Activated T-cell treated with anti-CD3 and anti-CD28 coated beads, Interleukin-2, amount 50 U/mL, for 72 hours (primary cell): ENCODE measurements at places on chromosomes 6 and 20.

DNA sequence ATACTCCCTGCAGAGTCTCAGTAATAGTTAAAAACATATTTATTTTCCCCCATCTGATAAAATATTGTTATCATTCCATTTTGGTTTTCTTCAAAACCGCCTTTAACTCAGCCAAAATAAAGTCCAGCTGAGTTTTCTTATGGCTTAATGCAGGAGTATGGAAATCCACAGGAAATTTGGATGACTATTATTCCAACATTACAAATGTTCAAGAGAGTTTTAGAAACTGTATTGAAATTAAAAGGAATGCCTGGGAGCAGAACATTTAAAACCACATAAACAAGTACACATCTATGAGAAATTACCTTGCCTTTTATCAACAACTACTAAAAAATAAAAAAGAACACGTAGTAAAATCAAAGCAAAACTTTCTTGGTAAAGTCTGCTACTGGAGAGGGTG, 45.7 kb downstream of the NCOA7 start:
- no peak for DNase-seq
- no peak overlapping the region for H3K27ac ChIP-seq
- no peak overlapping the region for H3K4me3 ChIP-seq
- H3K27me3 ChIP-seq = no peaks in the 10 kb centered on the region
- peaks cover 34% of the 10 kb centered on the region for H3K4me1 ChIP-seq

GRCh38 chr20:46931699-46932098, 37.1 kb downstream of the EYA2 start:
- H3K27me3 ChIP-seq = peaks cover 18% of the 10 kb centered on the region
- H3K36me3 ChIP-seq = no peaks in the 10 kb centered on the region
- no peaks in the 10 kb centered on the region for H3K4me1 ChIP-seq
- H3K4me3 ChIP-seq = no peak overlapping the region
- no peak for DNase-seq

DNA sequence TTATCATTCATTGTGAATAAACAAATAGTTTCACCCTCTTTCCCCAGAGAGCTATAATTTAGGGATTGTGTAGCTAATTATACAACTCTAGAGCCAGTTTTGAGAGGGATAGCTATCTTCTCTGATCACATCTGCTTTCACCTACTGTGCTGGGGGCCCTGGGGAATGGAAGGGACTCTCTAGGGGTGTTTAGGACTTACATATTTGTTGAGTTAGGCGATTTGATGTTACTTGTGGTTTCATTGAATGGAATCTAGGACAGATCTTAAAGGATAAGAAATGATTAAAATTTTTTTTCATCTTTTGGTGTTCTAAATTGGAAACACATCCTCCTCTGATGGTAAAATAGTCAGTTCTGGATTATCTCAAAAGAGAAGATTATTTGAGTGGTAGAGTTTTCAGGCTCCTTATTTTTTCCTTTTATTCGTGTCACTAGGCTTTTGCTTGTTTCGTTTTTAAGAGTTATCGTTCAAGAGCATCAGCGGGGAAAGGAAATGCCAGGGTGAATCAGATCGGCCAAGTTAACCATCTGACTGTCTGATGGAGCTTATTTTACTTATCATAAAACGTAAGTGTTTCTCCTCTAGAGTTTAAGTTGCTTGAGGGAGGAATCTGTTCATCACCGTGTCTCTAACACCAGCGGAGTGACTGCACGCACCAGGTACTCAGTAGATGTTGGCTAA, 236.7 kb downstream of the FARS2 start:
- no peak for DNase-seq
- H3K4me1 ChIP-seq = peaks cover 24% of the 10 kb centered on the region
- H3K27me3 ChIP-seq = no peaks in the 10 kb centered on the region
- H3K4me3 ChIP-seq = no peak overlapping the region

- no peaks in the 10 kb centered on the region for H3K36me3 ChIP-seq
- DNase-seq = no peak
- no peak overlapping the region for H3K4me3 ChIP-seq
- H3K4me1 ChIP-seq = no peaks in the 10 kb centered on the region
Observed at GRCh38 chr20:8709627-8710026, 359.3 kb upstream of the PLCB4 start.

- no peak for DNase-seq
- H3K4me1 ChIP-seq = peaks cover 9% of the 10 kb centered on the region
- no peak overlapping the region for H3K4me3 ChIP-seq
- peaks cover 5% of the 10 kb centered on the region for H3K36me3 ChIP-seq
- peaks cover 5% of the 10 kb centered on the region for H3K27me3 ChIP-seq
- no peak overlapping the region for H3K27ac ChIP-seq
Observed at GRCh38 chr6:145744619-145745018, 9.3 kb upstream of the EPM2A start.

GRCh38 chr20:14410869-14411555, 73.6 kb upstream of the FLRT3 start:
- DNase-seq = no peak
- no peak overlapping the region for H3K27ac ChIP-seq
- H3K4me3 ChIP-seq = no peak overlapping the region
- H3K36me3 ChIP-seq = no peaks in the 10 kb centered on the region

- H3K4me1 ChIP-seq = no peaks in the 10 kb centered on the region
- no peaks in the 10 kb centered on the region for H3K27me3 ChIP-seq
- H3K27ac ChIP-seq = no peak overlapping the region
- no peaks in the 10 kb centered on the region for H3K36me3 ChIP-seq
- no peak for DNase-seq
Observed at GRCh38 chr6:119608994-119609393, 259.4 kb upstream of the MAN1A1 start.

DNA sequence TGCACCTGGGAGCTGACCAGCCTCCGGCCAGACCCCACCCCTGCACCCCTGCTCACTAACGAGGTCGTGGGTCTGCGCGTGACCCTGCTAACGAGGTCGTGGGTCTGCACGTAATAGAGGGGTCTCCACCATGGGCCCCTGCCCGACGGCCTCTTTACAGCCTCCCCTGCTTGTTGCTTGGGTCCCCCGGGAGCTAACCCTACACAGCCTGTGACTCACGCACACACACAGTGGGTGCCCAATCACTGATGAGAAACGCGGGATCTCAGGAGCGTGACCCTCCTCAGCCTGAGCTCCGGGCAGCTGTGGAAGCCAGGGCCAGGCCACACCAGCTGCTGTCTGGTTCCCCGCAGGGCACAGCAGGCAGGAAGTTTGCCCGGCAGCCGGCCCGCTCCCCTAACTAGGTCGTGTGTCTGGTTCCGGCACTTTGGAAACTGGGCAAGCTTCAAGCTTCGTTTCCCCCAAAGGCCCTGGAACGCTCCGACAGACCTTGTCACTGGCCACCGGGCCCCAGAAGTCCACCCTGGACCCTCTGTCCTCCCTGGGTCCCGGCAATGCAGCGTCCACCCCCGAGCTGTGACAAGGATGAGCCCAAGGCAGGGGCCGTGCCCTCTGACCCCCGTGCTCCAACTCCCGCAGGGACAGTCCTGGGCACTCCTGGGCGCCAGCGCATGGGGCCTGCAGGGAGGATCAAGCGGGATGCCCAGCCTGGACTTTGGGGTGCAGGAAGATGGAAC, 767 bp downstream of the PTK6 start:
- H3K27me3 ChIP-seq = no peaks in the 10 kb centered on the region
- no peak overlapping the region for H3K27ac ChIP-seq
- H3K4me3 ChIP-seq = no peak overlapping the region
- DNase-seq = no peak
- peaks cover 11% of the 10 kb centered on the region for H3K4me1 ChIP-seq
- H3K36me3 ChIP-seq = no peaks in the 10 kb centered on the region

- DNase-seq = no peak
- H3K36me3 ChIP-seq = no peaks in the 10 kb centered on the region
- no peaks in the 10 kb centered on the region for H3K4me1 ChIP-seq
- no peak overlapping the region for H3K27ac ChIP-seq
Observed at GRCh38 chr6:144265390-144265789, 19.7 kb upstream of the UTRN start.

GRCh38 chr6:41092421-41093140, 19.8 kb downstream of the NFYA start:
- H3K4me3 ChIP-seq = no peak overlapping the region
- no peak overlapping the region for H3K27ac ChIP-seq
- no peaks in the 10 kb centered on the region for H3K27me3 ChIP-seq
- peaks cover 10% of the 10 kb centered on the region for H3K36me3 ChIP-seq
- DNase-seq = no peak

DNA sequence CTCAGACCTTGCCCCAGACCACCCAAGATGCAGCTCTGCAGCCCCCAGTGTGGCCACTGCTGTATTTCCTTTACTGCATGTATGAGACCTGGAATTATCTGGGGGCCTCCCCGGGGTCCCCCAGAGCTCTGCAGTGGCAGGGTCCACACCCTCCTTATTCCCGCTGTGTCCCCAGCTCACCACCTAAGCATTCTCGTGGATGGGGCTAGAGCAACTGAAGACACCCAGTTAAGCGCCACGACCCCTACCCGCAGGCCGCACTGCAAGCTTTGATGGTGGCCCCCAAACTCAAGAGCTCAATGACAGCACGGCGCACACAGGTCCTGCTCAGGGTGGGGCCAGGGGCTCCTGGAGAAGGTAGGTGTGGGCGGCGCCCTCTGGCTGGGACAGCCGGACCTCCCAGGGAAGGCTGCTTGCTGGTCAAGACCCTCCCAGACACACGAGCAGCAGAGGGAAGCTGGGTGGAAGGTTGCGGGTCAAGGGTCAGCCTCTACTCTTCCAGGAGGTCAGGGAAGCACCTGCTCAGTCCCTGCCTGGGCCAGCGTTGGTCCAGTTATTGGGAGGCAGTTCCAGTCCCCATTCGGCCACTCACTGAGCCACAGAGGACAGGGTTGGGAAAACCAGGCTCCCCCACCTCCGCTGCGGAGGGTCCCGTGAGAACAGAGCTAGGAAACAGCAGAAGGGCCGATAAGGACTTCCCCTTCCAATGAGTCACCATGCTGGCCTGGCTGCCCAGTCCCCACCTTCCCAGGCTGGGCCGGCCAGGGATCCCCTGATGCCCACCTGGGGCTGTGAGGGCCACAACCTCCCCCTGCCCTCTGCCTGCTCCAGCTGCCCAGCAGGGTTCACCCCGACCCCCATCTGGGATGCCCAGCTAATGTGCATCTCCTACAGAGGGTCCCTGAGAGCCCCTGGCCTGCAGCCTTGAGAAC, 2.9 kb downstream of the LAMA5 start:
- no peak overlapping the region for H3K27ac ChIP-seq
- peaks cover 10% of the 10 kb centered on the region for H3K27me3 ChIP-seq
- no peak overlapping the region for H3K4me3 ChIP-seq
- H3K36me3 ChIP-seq = no peaks in the 10 kb centered on the region
- DNase-seq = no peak

- H3K36me3 ChIP-seq = peaks cover 28% of the 10 kb centered on the region
- peaks cover 56% of the 10 kb centered on the region for H3K4me1 ChIP-seq
- no peak for DNase-seq
- peak overlapping the region; percentile 80 for H3K27ac ChIP-seq
- H3K27me3 ChIP-seq = no peaks in the 10 kb centered on the region
Observed at GRCh38 chr20:2468581-2469407, 1.8 kb downstream of the SNRPB start.

GRCh38 chr6:95587989-95588388, 10.7 kb downstream of the MANEA start:
- peak overlapping the region; percentile 88 for H3K27ac ChIP-seq
- H3K36me3 ChIP-seq = peaks cover 11% of the 10 kb centered on the region
- no peak for DNase-seq
- H3K4me3 ChIP-seq = peak overlapping the region; percentile 91

DNA sequence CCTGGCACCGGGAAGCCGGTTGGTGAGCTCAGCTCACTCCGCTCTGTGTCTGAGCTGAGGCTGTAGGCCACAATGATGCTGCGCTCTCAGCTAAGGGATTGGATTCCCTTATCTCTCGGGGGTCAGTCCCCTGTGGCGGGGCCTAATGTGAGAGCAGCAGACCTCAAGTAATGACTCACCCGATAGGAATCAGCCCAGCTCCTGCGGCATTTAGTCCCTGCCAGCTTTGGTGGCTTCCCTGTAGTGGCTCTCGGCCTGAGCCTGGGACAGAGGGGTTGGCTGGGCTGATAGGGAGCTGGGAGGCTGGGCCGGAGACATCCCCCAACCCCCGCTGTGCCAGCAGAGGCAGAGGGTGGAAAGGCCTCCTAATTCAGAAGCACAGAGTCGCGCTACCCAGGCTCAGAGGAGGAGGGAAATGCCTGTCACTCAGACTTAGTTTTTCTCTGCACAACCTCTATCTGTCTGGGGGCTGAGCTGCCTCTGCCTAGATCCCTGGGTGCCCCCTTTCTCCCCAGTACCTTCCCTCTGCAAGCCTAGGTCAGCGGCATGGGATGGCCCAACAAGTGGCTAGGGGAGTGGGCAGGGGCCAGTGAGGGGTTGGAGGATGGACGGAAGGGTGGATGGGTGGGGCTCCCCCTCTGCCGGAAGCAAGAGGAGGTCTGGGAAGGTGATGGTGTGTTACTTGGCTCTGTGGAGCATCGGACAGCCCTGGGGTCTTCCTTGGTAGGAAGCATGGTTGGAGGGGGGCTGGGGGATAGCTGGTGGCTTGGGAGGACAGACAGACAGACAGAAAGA, 92.2 kb downstream of the CDH22 start:
- no peaks in the 10 kb centered on the region for H3K4me1 ChIP-seq
- no peaks in the 10 kb centered on the region for H3K36me3 ChIP-seq
- peaks cover 26% of the 10 kb centered on the region for H3K27me3 ChIP-seq
- H3K27ac ChIP-seq = no peak overlapping the region
- no peak for DNase-seq
- no peak overlapping the region for H3K4me3 ChIP-seq

DNA sequence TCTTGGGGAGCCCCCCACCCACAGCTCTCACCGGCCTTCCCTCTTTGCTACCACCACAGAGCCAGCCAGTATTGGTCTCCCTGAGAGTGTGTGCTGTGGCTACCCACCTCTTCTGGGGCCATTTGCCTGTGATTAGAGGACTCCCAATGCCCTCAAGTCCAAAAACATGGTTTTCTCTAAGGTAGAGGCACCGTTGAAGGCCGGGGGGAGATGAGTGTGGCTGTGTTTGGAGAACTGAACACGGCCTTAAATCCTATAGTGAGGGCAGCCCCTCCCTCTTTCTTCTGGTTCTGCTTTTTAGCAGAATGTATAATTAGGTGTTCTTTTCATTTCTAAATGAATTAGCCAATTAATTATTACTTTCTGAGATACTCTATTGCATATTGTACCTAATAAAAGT, 2.5 kb downstream of the CCR6 start:
- no peak for DNase-seq
- H3K27ac ChIP-seq = no peak overlapping the region
- H3K4me3 ChIP-seq = no peak overlapping the region
- H3K27me3 ChIP-seq = no peaks in the 10 kb centered on the region
- H3K4me1 ChIP-seq = peaks cover 15% of the 10 kb centered on the region

- no peak overlapping the region for H3K27ac ChIP-seq
- peaks cover 14% of the 10 kb centered on the region for H3K36me3 ChIP-seq
Observed at GRCh38 chr6:35427851-35428321, 24.3 kb upstream of the FANCE start.
